T-cell (primary cell): ENCODE measurements at places on chromosomes 6 and 20. TPM values are rescaled to one million over a fixed set of nuclear protein-coding genes. Genes with fewer than 3 reads are reported as not detected.

- H3K4me1 ChIP-seq, result peaks cover 16% of the 10 kb centered on the region
- DNase-seq, result no peak
- no peak overlapping the region for H3K4me3 ChIP-seq
- H3K27ac ChIP-seq, result no peak overlapping the region
- peaks cover 16% of the 10 kb centered on the region for H3K27me3 ChIP-seq
These were observed 3.7 kb downstream of the JPH2 start for GRCh38 chr20:44183282-44183681.

DNA sequence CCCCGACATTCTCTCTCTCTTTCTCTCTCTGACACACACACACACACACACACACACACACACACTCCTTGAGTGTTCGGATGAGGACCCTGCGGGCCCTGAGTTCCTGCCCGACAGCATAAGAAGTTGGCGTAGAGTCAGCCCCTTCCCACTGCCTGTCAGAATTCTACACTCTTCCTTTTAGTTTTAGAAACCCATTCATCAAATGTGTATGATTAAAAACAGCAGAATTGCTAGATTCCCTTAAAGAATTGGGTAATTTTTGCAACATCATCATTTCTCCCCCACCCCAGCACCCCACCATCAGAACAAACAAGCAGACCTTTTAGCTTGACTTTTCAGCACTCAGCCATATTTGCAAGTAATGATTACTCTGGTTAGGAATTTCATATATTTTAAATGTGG, 322.8 kb downstream of the FARS2 start:
- no peak overlapping the region for H3K4me3 ChIP-seq
- no peak overlapping the region for H3K27ac ChIP-seq
- no peaks in the 10 kb centered on the region for H3K27me3 ChIP-seq
- H3K36me3 ChIP-seq, result no peaks in the 10 kb centered on the region
- DNase-seq, result no peak

DNA sequence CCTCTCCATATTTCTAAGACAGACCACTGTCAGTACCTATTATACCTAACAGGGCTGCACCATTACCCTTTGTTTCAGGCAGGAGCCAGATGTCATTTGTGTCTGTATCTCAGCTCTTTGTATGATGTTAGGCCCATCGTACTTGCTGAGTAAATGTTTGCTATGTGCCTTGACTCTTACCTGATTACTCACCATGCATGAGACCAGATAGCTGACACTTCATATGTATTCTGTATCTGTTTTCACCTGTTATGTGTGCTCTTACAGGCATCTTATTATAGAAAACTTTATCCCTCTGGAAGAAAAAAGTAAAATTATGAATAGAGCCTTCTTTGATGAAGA, 31.7 kb upstream of the ASXL1 start:
- H3K4me3 ChIP-seq, result no peak overlapping the region
- no peak for DNase-seq
- H3K4me1 ChIP-seq, result no peaks in the 10 kb centered on the region
- no peaks in the 10 kb centered on the region for H3K27me3 ChIP-seq

DNA sequence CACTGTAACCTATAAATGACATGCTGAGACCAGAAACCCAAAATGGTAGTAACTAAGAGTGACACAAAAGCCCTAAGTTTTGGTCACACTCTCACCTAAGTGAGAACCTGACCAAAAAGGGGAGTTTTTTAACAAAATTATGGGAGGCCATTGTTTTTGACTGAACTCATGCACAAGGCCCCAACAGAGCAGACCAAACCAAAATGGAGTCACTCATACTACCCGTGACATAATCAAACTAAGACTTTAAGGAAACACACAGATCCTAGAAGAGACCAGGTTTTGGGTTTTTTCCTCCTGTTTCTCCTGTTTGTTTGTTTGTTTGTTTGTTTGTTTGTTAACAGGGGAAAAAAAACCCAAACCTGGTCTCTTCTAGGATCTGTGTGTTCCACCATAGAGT, 49.2 kb upstream of the MRAP2 start:
- no peaks in the 10 kb centered on the region for H3K27me3 ChIP-seq
- no peaks in the 10 kb centered on the region for H3K4me1 ChIP-seq
- no peaks in the 10 kb centered on the region for H3K36me3 ChIP-seq
- no peak for DNase-seq
- H3K4me3 ChIP-seq, result no peak overlapping the region

- no peaks in the 10 kb centered on the region for H3K27me3 ChIP-seq
- DNase-seq, result no peak
- H3K4me1 ChIP-seq, result peaks cover 80% of the 10 kb centered on the region
- peak overlapping the region; percentile 57 for H3K4me3 ChIP-seq
- H3K36me3 ChIP-seq, result no peaks in the 10 kb centered on the region
- H3K27ac ChIP-seq, result peak overlapping the region; percentile 79
These were observed 23.9 kb downstream of the RIPOR2 start for GRCh38 chr6:24911796-24912382.

- no peak for DNase-seq
- no peak overlapping the region for H3K27ac ChIP-seq
- no peak overlapping the region for H3K4me3 ChIP-seq
- peaks cover 39% of the 10 kb centered on the region for H3K27me3 ChIP-seq
These were observed 980 bp upstream of the SALL4 start for GRCh38 chr20:51803148-51803854.

DNA sequence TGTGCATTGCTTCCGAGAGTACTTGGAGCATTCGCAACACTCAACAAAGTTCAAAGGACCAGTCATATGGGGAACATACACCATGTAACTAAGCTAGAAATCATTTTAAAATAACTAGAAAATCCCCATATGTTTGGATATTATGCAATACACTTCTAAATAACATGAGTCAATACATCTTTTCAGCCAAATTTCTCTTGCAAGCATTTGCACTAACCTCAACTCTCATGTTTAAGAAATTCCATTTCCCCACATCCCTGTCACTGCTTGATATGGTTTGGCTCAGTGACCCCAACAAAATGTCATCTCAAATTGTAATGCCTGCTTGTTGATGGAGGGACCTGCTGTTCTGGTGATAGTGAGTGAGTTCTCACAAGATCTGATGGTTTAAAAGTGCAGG, 85.7 kb upstream of the CST7 start:
- DNase-seq, result no peak
- peaks cover 17% of the 10 kb centered on the region for H3K27me3 ChIP-seq
- no peaks in the 10 kb centered on the region for H3K36me3 ChIP-seq
- no peak overlapping the region for H3K4me3 ChIP-seq
- peaks cover 15% of the 10 kb centered on the region for H3K4me1 ChIP-seq

DNA sequence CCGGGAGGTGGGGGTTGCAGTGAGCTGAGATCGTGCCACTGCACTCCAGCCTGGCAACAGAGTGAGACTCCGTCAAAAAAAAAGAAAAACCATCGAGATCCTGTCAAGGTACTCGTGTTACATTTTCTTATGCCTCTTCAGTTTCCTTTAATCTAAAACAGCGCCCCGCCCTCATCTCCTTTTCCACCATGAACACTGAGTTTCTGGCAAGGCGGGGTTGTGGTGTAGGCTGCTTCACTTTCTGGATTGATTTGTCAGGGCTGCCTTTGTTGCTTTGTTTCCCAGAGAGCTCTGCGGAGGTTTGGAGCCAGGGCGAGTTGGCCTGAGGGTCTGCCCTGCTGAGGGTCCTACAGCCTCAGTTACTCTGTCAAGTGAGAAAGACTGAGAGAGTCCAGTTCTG, 8.9 kb downstream of the ITPR3 start:
- no peak overlapping the region for H3K4me3 ChIP-seq
- no peaks in the 10 kb centered on the region for H3K27me3 ChIP-seq
- no peak overlapping the region for H3K27ac ChIP-seq
- peak; percentile 17 for DNase-seq
- H3K4me1 ChIP-seq, result peaks cover 46% of the 10 kb centered on the region

MYL9 gene
- 2.8 TPM for total RNA-seq

HDGFL1 gene
- total RNA-seq, result not detected

BPIFB2 gene
- total RNA-seq, result 0.22 TPM

GINS1 gene
- total RNA-seq, result 2.8 TPM

RPP40 gene
- 2.0 TPM for total RNA-seq

ERVFRD-1 gene
- not detected for total RNA-seq
